ENCODE measurements at places on chromosomes 4 and X. TPM values are rescaled to one million over a fixed set of nuclear protein-coding genes. Genes with fewer than 3 reads are reported as not detected.

VSIG4 gene
- not detected for total RNA-seq

TMEM271 gene
- total RNA-seq = not detected

TENM3 gene
- total RNA-seq = 1.6 TPM

SRPK3 gene
- 0.06 TPM for total RNA-seq

ARHGAP4 gene
- total RNA-seq = 2.2 TPM

ATP2B3 gene
- 0.10 TPM for total RNA-seq

MAGEA9B gene
- total RNA-seq = not detected
